Stimulated activated CD4-positive, alpha-beta T cell treated with anti-CD3 and anti-CD28 coated beads, Interleukin-4, amount 100 ng/mL, for 1 hour (primary cell): ENCODE measurements at places on chromosomes 16 and 17.

DNA sequence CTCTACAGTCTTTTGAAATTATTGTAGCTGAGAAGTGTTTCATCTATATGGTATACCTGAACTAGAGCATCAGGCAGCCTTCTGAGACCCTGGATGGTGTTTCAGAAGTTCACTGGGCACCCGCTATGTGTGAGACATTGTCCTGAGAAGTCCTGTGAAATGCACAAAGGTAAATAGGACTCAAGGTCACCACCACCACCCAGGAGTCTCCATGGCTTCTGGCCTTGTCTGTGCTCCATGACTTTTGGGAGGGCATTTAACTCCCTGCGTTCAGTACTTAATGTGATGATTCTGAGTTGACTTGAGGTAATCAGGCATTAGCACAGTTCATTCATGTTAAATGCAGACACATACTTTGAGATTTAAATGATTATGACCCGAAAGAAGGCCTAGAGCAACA is 1.1 kb downstream of the MLYCD start:
- DNase-seq: no peak

DNA sequence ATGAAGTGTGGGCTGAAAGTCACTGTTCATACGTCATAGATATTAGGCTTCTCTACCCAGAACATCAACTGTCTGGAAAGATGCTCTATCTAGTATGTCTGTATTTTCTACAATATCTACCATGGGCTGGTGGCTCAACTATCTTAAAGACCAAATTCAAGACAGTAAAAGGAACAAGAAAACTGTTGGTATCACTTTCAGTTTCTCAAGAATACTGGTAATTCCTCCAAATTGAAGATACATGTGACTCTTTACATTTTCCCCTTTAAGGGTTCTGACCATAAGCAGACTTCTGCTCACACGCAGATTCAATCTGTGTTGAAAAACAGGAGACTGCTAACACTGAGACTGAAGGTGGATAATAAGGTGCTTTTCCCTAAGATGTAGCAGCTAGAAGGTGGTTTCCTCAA is 24.2 kb downstream of the XPO6 start:
- DNase-seq: no peak

- DNase-seq: no peak
Measured at GRCh38 chr17:66299711-66300110, 2.7 kb upstream of the PRKCA start.

DNA sequence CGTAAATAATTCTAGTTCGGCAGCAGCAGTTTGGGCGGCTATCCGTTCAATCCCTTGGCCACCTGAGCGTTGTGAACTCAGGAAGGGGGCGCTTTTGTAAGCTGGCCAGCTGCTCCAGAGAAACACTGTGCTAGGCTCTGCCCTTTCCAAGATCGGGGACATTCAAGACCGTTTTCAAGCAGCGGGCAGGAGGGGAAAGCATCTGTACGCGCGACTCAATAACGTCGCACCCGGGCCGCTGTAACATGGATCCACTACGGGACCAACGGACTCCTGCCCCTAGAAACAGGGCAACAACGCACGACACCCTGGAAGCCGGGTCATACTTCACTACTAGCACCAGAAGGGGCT is 463 bp downstream of the TOP2A start:
- peak; percentile 12 for DNase-seq

GRCh38 chr16:1963806-1964505 is 670 bp downstream of the RPS2 start:
- DNase-seq: no peak
